ENCODE measurements at places on chromosomes 1 and 21.

DNA sequence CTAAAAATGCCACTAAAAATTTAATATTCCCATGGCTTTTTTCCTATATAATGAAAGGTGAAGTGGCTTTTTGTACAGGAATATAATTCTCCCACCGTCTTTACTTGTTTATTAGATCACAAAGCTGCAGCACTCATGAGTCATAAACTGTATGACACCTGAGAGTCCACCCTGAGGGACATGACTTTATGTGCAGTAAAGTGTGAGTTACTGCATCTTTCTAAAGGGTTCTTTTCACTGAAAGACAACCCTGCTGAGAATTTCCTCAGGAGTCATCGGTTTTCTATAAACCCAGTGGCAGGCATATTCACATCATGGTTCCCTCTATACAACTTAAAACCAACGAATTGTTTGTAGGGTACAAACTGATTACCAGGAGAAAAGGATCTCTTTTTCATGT, 77.4 kb downstream of the APP start:
- no peak for DNase-seq

DNA sequence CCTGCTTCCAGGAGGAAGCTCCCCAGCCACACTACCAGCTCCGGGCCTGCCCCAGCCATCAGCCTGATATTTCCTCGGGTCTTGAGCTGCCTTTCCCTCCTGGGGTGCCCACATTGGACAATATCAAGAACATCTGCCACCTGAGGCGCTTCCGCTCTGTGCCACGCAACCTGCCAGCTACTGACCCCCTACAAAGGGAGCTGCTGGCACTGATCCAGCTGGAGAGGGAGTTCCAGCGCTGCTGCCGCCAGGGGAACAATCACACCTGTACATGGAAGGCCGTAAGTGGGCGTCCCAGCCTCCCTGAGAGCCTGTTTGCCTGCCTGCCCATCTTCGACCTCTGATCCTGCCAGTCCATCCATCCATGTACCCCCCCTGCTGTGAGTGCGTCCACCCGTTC, 3.6 kb downstream of the ECM1 start:
- no peak for DNase-seq

GRCh38 chr1:15197591-15198447, 44.3 kb downstream of the TMEM51 start:
- no peak for DNase-seq

GRCh38 chr1:222009105-222009730, 267.3 kb upstream of the DUSP10 start:
- DNase-seq: peak; percentile 47

GRCh38 chr1:236273358-236273757, 8.4 kb downstream of the ERO1B start:
- DNase-seq: no peak

GRCh38 chr1:2914702-2915101, 106.6 kb upstream of the ACTRT2 start:
- DNase-seq: no peak

DNA sequence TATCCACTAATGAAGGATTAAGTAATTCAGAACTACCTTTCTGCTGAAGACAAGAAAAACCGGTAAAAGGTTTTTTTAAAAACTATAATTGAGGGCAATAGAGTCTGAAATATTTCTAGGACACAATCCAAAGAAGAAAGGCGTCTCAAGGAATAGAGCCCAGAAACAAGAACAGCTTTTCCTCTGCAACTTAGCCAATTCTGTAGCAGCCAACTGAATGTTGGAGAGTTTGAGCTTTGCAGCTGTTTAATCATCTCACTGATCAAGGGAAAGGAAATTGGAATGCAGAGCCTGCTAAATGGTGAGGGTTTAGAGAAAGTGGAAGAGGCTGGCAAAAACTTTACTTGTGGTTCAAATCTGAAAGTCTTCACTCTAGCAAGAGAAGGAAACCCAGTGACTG, 818.9 kb downstream of the KCNT2 start:
- no peak for DNase-seq

DNA sequence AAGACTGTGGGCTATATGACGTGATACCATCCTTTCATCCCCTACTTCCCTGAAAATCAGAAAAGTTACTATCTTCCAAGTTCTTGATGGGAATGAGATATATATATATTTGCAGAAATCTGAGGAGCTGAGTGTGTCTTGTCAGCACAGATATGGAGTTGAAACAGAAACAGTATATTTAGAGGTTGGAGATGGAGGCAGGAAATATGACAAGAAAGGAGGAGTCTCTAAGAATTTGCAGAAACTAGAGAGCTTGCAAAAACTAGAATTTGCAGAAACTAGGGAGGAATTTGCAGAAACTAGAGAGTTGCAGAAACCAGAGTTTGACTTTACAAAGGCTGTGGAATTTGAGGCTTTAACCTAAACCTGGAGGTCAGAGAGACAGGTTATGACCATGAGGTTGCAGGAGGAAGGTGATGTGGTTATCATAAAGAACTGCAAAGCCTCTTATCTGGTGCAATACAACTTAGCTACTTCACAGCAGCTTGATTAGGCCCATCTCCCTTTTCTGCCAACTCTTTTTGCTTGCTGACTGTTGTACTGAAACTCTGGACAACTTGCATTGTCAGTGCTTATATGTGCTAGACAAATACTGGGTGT, 22.3 kb downstream of the XCL2 start:
- DNase-seq: no peak

- no peak for DNase-seq
Observed at GRCh38 chr1:96703186-96703585, 18.4 kb upstream of the PTBP2 start.

GRCh38 chr1:5954964-5955363, 37.3 kb downstream of the NPHP4 start:
- no peak for DNase-seq

DNA sequence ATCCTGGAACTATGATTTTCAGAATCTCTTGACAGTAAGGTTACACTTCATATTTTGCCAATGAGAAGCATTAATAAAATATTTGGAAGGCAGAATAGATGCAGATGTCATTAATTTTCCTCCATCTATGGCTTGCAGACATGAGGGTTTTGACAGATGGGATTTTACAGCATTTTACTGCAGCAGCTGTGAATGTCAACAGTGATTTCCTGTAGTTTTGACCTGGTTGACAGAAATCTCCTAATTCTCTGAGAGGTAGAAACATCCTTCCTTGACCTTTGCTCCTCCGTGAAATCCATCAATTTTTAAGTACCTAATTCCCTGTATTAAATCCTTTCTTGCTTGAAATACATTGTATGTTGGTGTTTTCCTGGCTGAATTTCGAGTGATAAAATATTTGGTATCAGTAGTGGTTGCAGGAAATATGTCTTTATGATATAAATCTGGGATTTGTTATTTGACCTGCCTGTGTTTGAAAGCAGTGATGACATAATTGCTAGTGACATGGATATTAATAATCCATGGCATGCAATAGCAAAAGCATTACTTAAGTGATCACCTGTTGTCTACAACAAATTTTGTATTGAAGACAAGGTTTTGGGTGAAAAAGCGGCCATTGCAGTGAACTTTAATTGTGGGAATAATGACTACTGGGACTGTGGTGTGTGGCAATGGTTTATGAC, 73.9 kb downstream of the HLX start:
- DNase-seq: no peak

DNA sequence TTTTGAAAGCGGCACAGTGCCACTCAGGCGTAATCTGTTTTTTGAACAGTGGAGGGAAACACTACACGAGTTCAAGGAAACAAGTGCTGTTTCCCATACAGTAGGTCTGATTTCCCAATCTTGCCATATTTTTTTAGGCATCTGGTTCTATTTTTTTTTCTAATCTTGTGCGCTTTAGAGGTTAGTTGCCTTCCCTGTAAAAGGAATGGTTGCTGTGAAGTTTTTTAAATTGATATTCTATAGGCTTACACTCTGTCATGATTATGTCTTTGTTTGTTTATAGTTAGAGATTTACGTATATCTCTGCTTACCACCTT, 1.2 kb downstream of the NASP start:
- DNase-seq: no peak

GRCh38 chr1:27388337-27389005, 4.0 kb upstream of the GPR3 start:
- DNase-seq: peak; percentile 87

- no peak for DNase-seq
Observed at GRCh38 chr1:234578087-234578486, 31.9 kb downstream of the IRF2BP2 start.

- DNase-seq: no peak
Observed at GRCh38 chr1:41713141-41713540, 205.6 kb downstream of the HIVEP3 start.

GRCh38 chr1:33001282-33001681, 35.4 kb downstream of the AK2 start:
- peak; percentile 27 for DNase-seq

- DNase-seq: no peak
Observed at GRCh38 chr1:221190249-221190648, 311.0 kb downstream of the HLX start.

- DNase-seq: no peak
Observed at GRCh38 chr21:43767984-43768867, 7.9 kb downstream of the CSTB start.

- no peak for DNase-seq
Observed at GRCh38 chr21:39117440-39117970, 65.7 kb downstream of the PSMG1 start.

DNA sequence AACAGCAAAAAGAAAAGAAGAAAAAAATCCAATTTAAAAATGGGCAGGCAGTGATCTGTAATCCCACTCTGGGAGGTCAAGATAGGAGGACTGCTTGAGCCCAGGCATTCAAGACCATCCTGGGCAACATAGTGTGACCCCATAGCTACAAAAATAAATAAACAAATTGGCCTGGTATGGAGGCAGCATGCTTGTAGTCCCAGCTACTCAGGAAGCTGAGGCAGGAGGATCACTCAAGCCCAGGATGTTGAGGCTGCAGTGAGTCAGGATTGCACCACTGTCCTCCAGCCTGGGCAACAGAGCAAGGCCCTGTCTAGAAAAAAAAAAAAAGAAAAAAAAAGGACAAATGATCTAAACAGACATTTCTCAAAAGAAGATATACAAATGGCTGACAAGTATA, 99.6 kb downstream of the EIF4G3 start:
- DNase-seq: no peak

GRCh38 chr21:25563361-25564116, 43.7 kb downstream of the MRPL39 start:
- DNase-seq: peak; percentile 72

DNA sequence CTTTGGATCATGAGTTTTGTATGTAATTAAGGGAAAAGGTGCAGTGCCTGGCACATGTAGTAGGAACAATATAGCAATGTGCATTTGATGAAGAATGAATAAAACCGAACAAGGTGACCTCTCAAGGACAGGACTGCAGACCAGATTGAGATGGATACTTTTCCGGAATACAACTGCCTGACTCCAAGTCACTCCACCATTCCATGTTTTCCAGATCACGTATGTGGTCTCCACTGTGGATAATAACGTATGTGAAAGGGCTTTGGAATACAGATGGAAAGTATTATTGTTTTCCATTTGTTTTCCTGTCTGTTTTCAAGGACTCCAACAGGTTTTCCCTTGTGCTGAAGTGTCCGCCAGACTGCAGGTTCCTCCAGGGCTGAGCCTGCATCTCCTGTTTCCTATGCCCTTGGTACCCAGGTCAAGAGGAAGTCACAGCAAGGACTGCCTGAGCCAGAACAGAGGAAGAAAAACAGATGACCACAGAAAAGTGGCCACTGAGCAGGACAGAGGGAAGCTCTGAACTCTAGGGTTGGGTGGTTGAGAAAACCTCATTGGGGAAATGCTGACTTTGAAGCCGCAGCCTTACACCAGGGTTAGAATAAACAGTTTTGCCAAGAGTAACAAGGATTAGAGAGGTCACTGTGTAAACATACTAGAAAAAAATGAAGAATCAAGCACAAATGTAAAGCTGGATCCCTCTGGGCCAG, 4.0 kb downstream of the CFAP45 start:
- DNase-seq: no peak

- DNase-seq: no peak
Observed at GRCh38 chr1:102852613-102853012, 255.7 kb downstream of the COL11A1 start.

- no peak for DNase-seq
Observed at GRCh38 chr21:36463991-36464390, 15.9 kb downstream of the CLDN14 start.

- DNase-seq: no peak
Observed at GRCh38 chr1:225888898-225889601, at the start of gene LEFTY1. TSS of gene LEFTY1 (minus strand) at chr1:225889146. CDS start at chr1:225889066, 80 bp downstream.

GRCh38 chr1:119410961-119411360, 4.0 kb upstream of the HSD3B2 start:
- DNase-seq: no peak

DNA sequence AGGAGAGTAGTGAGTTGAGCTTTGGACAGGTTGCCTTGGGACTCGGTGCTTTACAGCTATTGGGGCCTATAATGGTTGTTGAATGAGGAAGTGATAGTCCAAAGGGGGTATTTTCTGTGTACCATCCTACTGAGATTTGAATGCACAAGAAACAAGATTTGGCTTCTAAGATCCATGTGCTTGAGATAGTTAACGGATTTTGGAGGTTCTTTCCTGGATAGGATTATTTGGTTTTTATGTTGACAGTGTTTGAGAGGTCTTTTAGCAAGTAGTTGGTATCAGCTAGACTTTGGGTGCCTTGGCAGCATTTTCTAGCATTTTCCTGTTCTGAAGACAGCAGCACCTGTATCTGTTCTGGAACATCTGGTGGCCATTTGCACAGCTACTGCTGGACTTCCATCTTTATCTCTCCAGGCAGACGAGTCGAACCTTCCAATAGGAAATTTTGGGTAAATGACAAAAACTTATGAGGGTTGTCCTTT, 3.6 kb upstream of the SCAF4 start:
- no peak for DNase-seq

DNA sequence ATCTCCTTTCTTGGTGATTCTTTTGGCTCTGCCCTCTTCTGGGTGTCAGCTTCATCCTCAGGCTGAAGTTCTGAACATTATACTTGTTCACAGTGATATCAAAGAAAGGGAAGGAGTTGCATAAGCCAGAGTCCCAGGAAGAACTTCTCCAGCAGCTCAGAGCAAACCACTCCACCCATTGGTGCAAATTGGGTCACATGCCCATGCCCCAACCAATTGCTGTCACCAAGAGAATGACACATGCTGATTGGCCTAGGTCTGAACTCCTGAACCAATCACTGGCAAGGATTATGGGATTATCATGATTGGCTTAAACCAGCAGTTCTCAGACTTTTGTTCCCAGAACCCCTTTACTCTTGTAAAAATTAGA, 256.5 kb upstream of the TMEM51 start:
- peak; percentile 15 for DNase-seq

GRCh38 chr1:53165408-53165961, 23.0 kb upstream of the SLC1A7 start:
- DNase-seq: no peak

- no peak for DNase-seq
Observed at GRCh38 chr1:12161324-12161661, 5.5 kb upstream of the TNFRSF1B start.

GRCh38 chr1:94801919-94802546, 18.1 kb upstream of the SLC44A3 start:
- DNase-seq: no peak

- DNase-seq: no peak
Observed at GRCh38 chr1:225434046-225434445, 6.2 kb upstream of the LBR start.

GRCh38 chr1:229319487-229319886, 23.4 kb downstream of the CCSAP start:
- DNase-seq: no peak

Measured in activated CD4-positive, alpha-beta T cell treated with anti-CD3 and anti-CD28 coated beads for 36 hours (primary cell).